ENCODE measurements at places on chromosomes 3 and 15.

DNA sequence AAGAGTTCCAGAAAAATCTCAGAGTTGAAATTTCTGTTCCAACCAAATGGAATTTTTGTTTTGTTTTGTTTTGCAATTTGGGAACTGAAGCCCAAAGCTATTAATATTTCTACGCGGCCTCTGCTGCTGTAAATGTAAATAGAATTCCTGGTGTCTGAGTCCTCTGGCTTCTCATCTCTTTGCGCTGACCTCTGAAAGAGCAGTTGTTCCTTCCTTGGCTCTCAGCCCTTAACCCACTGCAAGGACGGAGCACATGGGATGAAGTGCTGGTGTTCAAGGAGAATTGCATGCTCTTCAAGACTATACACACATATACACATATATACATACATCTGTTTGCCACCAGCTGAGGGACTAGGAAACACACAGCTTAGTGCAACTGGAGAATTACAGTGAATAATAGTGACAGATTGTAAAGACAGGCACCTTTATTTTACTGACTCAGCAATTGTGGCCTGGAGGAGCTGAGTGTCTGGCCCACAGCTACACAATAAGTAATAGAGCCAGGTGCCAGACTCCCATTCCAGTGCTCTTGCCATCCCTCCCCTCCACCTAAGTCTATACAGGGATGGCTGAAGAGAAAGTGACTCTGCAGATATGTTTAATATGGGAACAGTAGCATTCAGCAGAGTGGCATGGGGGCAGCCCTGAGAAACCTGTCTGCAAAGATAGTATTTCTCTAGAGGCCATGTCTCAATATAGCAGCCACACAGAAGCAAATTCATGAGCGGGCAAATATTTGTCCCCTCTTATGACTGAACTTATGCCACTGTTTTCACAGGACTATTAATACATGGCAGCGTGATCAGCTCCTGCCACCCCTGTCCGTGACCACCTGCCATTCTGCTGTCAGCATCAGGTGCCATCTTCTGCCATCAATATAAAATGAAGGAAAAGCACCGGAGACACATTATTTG lies 42.3 kb downstream of the NEK10 start:
- no peak for DNase-seq

GRCh38 chr3:50270422-50271224 lies 1.7 kb downstream of the SEMA3B start:
- no peak for DNase-seq

DNA sequence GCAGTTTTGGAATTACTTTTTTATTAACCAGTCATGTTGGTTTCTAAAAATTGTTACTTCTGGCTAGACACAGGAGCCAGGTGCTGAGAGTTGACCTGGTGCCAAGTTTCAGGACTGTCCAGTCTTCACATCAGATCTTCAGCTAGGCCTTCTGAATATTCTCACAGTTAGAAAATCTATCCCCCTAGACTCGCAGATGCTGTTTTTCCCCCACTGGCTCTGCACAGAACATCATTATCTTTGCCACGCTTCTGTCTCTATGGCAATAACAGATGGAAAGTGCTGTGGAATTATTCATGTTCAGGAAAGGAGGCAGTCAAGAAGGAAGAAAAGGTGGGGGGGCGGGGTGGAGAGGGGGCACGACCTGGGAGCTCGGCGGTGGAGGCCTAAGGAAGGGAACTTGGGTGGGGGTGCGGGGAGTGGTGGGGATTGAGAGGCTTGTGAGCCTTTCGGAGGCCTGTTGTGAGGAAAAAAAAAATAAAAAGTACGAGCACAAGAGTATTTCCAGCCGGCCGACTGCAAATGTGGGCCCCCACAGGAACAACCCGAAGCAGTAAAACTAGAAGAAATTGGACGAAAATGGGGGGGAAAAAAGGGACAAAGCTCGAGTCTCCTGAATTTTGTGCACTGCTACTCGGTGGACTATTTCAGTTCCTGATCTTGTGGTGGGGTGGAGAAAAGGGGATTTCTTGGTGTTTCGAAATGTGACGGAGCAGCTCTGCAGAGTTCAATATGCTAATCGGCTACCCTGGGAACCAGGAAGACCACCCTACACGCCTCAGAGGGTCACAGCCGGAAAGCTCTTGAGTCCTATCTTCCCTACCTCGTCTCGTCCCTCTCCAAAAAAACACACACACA lies 1.5 kb upstream of the SKIL start:
- DNase-seq = no peak

DNA sequence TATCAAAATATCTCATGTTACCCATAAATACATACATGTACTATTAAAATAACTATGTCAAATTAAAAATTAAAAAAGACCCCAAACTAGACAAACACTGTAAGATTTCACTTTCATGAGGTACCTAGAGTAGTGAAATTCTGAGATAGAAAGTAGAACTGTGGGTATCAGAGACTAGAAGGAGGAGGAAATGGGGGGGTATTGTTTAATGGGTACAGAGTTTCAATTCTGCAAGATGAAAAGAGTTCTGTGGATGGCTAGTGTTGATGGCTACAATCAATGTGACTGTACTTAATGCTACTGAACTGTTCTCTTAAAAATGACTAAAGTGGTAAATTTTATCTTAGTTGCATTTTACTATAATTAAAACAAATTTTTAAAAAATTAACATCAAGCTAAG lies 36.6 kb downstream of the RFX7 start:
- no peak for DNase-seq

GRCh38 chr3:105788593-105788992 lies 80.2 kb downstream of the CBLB start:
- no peak for DNase-seq

DNA sequence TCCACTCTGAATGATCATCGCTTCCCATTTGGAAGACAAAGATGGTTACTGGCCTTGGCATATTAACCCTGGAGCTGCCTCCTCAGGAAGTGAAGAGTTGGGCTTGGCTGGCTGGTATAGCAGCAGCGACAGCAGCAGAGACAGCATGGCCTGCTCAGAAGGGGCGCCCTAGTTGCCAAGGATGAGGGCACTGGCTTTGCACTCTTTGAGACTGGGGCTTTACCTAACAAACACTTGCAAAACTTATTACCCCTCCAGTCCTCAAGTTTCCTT lies 68.5 kb upstream of the RBP1 start:
- no peak for DNase-seq

DNA sequence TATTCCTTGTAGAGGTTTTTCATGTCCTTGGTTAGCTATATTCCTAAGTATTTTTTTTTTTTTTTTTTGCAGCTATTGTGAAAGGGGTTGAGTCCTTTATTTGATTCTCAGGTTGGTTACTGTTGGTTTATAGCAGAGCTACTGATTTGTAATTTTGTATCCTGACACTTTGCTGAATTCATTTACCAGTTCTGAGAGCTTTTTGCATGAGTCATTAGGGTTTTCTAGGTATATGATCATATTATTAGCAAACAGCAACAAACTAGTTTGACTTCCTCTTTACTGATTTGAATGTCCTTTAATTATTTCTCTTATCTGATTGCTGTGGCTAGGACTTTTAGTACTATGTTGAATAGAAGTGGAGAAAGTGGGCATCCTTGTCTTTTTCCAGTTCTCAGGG lies 737.4 kb downstream of the ZNF385D start:
- no peak for DNase-seq

DNA sequence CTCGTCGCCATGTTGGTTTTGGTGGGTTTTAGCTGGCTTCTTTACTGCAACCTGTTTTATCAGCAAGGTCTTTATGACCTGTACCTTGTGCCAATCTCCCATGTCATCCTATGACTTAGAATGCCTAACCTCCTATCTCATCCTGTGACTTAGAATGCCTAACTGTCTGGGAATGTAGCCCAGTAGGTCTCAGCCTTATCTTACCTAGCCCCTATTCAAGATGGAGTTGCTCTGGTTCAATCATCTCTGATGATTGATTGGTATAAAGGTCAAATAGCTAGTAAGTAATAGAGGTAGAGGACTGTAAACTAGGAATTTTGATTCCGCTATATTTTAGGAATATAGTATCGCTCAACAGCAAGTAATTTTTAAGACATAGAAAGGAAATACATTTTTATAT lies 1.3 kb upstream of the ACKR2 start:
- DNase-seq = no peak

GRCh38 chr3:674116-674515 lies 418.7 kb upstream of the CNTN6 start:
- no peak for DNase-seq

DNA sequence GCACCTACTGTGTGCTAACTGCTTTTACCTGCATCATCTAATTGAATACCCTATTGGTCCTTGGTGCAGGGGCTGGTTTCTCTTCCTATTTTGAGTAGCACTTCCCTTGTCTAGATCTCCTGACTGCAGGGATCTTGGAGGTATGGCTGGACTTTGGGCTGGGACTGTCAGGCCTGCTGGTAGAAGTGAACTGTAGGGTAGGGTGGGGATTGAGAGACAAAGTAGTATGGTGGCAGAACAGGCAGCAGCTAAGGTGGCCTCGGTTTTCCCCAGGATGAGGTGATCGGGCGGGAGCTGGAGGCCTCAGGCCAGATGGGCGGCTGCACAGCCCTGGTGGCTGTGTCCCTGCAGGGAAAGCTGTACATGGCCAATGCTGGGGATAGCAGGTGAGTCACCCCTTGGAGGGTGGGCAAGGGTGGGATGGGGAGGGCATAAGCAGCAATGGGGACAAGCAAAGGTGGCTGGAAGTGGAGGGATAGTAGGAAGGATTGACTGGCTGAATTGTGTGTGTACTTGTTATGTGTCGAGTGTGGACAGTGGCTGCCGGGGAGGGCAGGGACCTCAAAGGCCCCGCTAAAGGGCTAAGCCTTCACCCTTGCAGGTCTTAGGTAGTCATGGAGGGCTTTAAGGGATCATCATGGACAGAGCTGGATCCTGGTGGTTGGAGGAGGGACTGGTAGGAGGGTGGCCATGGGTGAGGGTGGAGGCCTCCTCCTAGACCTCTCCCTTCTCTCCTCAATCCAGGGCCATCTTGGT lies 2.0 kb downstream of the PPM1M start:
- no peak for DNase-seq

DNA sequence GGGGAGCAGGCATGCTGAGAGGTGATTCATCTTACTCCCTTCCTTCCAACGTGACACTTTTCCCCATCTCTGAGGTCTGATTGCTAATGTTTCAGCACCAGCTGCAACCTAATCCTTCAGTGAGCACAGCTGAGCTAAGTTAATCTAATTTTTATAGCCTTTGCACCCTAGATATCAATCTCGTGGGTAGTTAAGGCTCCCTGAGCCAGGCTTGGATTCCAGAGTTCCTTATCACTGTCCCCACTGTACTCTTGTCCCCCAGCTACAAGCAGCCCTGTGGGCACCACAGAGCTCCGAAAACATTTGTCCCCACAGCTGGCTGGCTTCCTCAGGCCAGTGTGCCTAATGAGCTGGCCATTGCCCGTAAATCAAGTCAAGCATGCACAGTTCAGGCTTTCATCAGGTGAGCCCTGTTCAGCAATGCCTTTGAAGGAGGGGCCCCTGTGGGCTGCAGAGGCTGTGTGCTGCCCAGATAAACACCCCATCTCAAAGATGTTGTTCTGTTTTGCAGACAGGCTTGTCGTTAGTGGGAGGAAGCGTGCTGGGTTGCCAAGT lies 376.9 kb upstream of the RASGRP1 start:
- DNase-seq = no peak

GRCh38 chr15:72042865-72043264 lies 75.1 kb downstream of the MYO9A start:
- no peak for DNase-seq

DNA sequence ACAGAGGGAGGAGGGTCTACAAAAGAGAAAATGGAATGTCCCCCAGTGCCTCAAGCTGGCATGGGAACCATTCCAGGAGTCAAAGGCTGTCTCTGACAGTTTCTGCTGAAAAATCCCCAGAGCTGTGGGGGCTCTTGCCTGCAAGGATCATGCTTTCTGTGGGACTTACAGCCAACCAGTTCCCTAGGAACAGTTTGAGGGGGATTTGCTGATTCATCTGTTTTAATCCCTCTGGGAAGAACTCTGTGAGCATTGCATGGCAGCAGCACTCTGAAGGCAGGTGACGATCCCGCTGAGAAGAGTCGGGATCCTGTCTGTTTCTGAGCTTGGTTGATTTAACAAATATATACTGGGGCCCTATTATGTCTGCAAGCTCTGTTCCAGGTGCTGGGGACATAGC lies 176.0 kb downstream of the SSR3 start:
- DNase-seq = no peak

DNA sequence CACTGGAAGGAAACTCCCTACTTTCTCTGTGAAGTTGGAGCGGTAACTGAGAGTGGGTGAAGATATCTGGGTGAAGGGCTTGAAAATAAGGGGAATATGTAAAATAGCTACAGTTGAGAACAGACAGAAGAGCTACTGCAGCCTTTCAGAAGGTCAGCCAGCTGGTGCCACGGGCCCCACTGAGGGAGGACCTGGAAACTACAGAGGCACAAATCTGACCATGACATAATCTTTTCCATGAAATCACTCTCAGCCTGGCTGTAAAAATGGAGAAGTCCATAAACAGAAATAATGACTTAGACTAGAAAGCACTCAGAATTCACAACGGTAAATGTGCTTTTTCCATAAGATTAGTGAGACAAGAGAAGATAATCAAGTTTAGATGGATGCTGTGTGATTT lies 46.4 kb downstream of the ST3GAL6 start:
- DNase-seq = no peak

DNA sequence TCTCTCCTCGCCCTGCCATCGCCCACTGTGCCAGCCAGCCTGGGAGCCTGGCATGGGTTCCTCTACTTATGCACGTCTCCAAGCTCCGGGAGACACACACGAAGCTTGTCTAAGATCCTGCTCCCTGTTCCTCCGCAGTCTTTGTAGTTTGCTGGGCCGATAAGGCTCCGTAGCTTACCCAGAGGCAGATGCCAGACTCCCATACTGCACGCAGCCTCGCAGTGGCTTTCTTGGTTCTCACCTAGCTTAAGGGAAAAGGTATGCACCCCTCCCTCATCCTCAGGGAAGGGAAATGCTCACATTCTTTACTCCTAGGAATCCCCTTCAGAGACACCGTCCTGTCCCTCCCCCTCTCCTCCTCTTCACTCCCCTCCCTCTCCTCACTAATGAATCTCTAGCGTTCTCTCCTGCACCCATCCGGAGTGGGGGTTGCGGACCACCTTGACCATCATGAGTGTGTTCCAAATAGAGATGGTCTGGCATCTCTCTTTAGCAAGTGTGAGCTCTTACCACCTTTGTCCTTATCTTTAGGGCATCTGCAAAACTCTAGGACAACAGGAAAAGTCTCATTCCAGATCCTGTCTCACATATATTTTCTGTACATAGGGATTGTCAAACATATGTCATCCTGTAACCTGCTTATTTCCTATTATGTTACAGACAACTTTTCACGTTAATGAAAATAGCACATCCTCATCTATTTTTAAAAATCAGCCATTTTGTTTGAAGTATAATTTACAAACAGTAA lies 56.5 kb downstream of the TMEM266 start:
- no peak for DNase-seq
